ENCODE measurements at places on chromosomes 1 and 21. TPM values are rescaled to one million over a fixed set of nuclear protein-coding genes. Genes with fewer than 3 reads are reported as not detected.

DNA sequence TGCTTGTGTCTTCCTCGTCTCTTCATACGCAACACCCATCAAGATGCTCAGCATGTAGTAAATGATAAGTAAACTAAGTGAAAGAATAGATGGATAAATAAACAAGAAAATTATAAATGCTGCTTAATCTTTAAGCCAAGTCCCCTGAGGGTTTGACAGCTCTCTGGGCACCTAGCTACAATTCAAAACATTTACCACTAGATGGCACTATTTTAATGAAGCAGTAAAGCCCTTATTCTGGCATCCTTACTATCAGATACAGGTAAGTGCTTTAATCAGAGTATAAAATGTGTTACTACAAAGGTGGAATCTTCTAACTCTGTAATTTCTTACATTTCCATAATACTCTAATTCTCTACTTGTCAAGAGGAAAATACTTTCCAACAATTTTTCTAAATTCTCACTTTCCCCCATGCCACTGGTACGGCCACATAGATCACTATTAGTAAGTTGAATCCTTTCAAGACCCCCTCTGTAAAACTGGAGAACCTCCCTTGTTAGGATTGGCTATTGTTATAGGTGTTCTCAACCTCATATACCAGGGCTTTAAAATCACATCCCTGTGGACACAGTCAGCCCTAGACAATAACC lies 137.8 kb downstream of the BARHL2 start:
- no peak for DNase-seq

Gene TRIM17
- total RNA-seq = not detected

- no peak for DNase-seq
Measured at GRCh38 chr21:38787461-38788274, 18.1 kb upstream of the ETS2 start.

Gene C1QA
- 347 TPM for total RNA-seq

Gene GSTM3
- 16.0 TPM for total RNA-seq

GRCh38 chr1:150148837-150149270 lies 862 bp upstream of the PLEKHO1 start:
- no peak for DNase-seq

GRCh38 chr1:223257856-223258550 lies 106.0 kb downstream of the SUSD4 start:
- no peak for DNase-seq

Gene CELA2A
- 0.74 TPM for total RNA-seq

DNA sequence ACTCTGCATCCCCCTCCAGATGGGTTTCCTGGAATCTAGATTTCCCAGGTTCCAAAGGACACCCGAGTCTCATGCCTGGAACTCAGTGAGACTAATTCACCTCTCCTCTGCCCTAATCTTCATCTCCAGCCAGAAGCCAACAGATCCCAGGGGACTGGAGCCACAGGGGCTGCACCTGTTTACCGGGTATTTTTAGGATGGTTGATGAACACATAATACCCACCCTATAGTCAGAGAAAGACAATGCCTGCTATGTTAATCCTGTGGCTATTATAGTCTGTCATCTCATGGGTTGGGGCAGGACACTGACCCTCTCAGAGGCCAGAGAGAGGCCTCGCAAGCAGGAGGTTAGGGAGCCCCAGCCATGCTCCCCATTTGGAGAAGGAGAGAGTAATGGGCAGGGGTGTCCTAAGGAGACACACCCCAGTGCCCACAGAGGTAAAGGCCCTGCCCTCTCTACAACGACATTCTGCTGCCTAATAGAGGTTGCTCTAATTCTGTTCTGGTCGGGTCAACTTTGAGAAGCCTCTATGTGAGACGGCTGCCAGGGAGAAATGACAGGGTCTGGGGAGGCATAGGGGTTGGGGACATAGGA lies 1.0 kb upstream of the TNNI1 start:
- no peak for DNase-seq

- DNase-seq = no peak
Measured at GRCh38 chr1:213286235-213286634, 235.2 kb downstream of the RPS6KC1 start.

Gene PARP1
- 52.9 TPM for total RNA-seq

GRCh38 chr1:112544011-112544688 lies 35.4 kb downstream of the WNT2B start:
- no peak for DNase-seq

DNA sequence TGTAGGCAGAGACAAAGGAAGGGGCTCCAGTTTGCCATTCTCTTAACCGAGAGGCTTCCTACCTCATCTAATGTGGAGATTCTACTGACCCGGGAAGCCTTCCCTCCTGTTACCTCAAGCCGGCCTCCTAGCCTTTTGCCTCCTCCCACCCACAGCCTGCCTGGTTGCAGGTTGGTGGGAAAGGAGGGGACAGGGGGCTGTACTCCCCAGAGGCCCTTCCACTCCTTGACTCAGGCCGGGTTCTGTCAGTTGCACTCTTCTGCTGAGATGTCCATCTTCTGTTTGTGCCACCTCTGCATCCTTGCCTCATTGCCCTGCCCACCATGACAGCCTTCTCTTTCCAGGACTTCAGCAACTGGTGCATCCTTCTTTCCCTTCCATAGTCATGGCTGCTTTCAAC lies 98.0 kb upstream of the SLC44A3 start:
- DNase-seq = no peak

DNA sequence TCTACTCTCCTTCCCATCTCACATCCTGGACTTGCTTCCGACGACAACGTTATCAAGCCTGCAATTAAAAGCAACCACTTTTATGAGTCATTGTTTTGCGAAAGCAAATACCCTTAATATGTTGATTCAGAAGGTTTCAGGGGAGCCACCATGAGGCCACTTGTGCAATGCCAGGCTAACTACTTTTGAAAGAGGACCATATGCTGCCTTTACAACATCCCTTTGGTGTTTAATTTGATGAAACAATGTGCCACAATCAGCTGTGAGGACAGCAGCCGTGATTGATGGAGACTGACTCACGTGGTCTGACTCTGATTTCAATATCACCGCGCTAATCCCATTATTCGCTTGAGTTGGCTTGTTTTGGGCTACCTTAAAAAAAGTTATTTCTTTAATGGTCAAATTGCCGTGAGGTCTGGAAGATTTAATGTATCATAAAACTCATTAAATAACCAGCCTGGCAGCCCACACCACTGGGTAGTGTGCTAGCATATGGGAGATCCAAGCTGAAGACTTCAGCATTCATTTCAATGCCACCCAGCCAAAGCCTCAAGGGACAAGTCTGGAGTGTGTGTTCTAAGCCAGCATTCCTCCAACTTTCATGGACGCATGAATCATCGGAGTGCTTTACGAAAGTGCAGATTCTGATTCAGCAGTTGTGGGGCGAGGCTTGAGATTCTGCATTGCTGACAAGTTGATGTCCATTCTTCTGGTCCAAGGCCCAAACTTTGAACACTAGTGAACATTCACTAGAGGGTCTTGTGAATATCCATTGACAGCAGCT lies 73.3 kb upstream of the PAXBP1 start:
- DNase-seq = no peak

Gene CPLANE2
- total RNA-seq = 1.9 TPM

DNA sequence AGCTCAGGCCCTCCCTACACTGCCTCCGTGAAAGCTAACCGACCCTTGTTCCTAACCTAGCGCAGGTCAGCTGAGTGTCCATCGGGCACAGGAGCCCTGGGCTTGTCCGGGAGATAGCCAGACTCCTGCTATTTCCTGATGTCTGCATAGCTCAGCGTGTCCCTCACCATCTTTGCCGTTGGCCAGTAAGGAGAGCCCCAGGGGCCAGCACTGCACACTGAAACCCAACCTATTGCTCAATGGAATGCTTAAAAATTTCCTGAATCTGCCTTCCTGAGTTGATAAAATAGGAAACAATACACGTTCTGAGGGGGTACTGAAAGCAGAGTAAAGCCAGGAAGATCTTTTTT lies 2.2 kb downstream of the RUNX1 start:
- DNase-seq = no peak

GRCh38 chr1:216815260-216816131 lies 92.3 kb upstream of the ESRRG start:
- no peak for DNase-seq

DNA sequence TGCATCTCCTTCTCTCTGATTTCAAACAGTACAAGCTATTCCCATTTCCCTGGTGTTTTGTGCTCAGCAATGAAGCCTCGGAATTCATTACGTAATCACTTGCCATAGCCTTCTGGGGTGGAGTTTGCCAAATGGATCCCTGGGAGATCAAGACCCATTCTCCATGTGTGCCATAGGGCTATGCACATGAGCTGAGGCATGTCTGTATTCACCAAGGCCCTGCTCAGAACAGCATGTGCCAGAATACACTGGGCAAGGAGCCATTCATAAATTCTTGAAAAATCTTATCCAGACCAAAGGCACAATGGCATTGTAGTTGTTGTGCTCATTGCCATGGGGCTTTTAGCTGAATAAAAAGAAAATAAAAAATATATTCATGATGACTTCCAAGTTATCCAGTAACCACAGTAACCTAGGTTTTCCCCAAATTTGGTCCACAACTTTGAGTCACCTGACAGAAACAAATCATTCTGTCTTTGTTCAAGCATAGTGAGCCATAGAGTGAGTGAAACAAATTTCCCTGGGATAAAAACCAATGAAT lies 53.0 kb downstream of the CRB1 start:
- no peak for DNase-seq

- no peak for DNase-seq
Measured at GRCh38 chr1:113745425-113745824, 13.9 kb downstream of the PHTF1 start.

DNA sequence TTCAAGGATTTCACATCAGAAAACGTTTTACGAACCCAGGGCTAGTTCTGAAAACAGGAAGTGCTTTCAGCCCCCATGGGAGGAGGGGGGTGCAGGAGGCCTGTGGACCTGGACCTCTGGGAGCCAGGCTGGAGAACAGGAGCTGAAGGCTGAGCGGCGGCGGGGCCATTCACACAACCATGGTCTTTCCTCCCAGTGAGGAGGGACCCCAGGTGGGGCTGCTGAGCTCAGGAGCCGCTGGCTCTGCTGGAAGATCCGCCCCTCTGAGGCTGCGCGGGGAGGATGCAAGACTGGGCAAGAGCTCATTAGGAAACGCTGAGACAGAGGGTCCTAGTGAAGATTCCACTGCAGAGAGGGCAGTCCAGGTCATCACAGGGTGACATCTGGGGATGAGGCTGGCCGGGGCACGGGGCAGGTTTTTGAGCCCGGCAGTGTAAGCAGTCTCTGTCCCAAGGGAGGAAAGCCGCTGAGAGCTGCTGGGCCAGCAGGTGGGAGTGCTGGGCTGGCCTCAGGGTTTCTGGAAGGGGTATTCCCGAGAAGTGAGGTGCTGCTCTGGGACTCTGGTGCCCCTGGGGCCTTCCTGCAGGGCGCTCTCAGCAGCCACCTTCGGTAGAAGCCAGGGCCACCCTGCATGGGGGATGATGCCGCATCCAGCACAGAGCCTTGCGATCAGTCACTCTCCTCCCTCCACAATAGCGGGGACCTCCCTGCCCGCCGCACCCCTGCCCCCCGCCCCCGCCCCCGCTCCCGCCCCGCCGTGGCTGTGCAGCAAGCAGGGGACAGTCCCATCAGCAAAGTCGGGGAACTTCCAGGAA lies 7.5 kb downstream of the MX2 start:
- DNase-seq = peak; percentile 89

GRCh38 chr1:235763962-235764361 lies 102.7 kb downstream of the LYST start:
- DNase-seq = no peak

- no peak for DNase-seq
Measured at GRCh38 chr21:33075128-33075527, 5.2 kb downstream of the OLIG1 start.

Gene SPRR2G
- not detected for total RNA-seq

- no peak for DNase-seq
Measured at GRCh38 chr1:5911871-5912271, 80.4 kb downstream of the NPHP4 start.

Gene SMCP
- not detected for total RNA-seq

Gene MSH4
- not detected for total RNA-seq
